ENCODE measurements at places on chromosomes 2 and 18. TPM values are rescaled to one million over a fixed set of nuclear protein-coding genes. Genes with fewer than 3 reads are reported as not detected.

- DNase-seq, result no peak
Observed at GRCh38 chr2:210795506-210795905, 239.1 kb downstream of the CPS1 start.

DYSF gene
- total RNA-seq, result 12.8 TPM

DNA sequence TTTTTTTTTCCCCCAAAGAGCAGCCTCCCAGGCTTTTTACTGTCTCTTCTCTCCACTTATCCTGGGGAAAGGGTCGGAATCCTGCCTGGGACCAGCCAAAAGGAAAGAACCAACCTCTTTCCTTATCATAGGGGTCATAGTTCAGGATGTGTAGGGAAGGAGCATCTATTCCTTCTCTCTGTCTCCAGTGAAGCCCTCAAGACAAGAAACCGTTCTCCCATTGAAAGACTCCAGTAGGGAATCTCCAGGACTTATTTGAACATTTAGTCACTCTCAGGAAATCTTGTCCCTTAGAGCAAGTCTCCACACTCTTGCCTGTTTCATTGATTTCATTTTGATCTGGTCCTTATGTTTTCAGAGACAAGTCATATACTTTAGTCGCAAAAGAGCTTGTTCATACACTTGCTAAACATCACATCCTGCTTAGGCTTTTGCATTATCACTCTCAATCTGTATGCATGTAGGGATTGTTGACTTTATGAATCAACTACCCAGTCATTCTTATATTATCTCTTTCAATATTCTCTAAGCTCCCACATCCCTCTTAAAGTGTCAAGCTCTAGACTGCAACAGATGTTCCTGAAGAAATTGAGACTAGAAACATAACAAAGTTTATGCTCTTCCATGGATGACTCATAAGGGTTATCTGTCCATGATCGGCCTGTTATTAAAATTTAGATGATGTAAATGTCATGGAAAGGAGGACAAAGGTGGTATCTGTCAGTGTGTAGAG is 116.2 kb upstream of the ST6GAL2 start:
- DNase-seq, result no peak

DNA sequence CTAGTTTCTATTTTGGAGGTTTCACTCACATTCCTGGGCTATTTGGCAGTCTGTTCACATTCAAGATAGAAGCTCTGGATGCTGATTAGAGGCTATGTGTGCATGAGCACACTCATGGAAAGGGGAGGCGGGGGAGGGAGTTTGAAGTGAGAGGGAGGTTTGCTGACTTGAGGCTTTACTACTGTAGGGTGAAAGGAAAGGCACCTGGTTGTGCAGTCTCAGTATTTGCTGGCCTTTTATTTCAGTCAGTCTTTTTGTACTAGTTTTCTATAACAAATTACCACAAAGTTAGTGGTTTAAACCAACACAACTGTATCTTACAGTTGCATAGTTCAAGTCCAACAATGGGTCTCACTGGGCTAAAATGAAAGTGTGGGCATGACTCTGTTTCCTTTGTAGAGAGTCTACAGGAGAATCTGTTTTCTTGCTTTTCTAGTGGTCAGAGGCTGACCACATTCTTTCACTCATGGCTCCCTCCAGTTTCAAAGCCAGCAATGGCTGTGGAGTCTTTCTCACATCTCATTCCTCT is 47.7 kb upstream of the NR4A2 start:
- DNase-seq, result no peak

- DNase-seq, result no peak
Observed at GRCh38 chr18:55856229-55856628, 268.2 kb upstream of the TCF4 start.

- no peak for DNase-seq
Observed at GRCh38 chr2:212015588-212015987, 523.0 kb downstream of the ERBB4 start.

DNA sequence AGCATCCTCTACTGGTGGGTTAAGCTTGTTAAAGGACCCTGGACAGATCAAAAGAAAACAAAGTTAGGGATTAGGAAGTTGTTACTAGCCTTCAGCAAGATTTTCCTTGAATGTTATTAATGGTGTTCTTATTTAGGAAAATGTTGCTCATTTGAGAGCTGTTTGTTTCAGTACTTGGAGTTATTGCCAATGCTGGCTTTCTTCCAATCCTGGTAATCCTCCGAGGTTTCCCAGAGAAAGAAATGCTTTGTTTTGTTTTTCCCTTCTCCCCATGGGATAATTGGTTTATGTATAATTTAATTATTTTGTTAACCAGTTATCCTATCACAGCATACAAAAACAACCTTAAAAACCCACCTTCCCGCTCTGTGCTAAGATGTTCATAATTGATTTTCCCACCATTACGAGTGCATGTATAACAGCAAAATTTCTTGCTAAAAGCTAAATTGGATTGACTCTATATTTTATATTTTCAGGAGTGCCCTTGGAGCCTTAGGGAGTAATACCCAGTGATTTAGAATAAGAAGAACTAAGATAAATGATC is 79.8 kb downstream of the MGAT5 start:
- no peak for DNase-seq

DNA sequence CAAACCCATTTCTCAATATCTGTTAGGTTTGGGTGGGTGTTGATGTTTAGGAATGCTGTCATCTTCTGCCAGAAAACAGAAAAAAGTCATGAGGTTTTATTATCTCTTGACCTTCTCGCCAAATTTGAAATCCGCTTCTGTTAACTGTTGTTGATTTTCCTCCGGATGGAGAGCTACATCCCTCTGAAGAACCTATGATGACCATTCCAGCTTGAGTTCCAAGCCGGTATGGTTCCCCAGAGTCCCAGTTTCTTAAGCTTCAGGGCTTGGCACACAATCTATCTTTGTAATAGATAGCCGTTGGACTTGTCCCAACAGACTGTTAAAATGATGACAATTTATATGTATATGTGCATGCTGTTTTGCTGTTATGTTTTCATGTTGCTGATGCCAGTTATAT is 1201.0 kb downstream of the LRP1B start:
- no peak for DNase-seq

DNA sequence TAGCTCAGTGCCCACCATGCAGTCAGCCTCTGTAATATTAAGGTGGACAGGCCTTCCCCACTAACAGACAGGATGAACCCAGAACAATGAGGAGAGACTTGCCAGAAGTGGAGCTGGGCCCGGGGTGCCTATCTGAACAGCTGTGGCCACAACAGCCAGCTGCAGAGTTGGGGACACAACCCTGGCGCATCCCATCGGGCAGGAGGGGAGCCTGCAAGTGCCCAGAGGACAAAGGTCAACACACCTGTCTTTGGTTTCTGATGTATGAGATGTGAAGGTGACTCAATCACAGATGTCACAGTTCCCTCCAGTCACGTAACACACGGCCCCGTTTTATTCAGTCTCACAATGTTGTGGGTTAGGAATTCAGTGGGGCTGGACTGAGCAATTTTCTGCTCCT is 48.2 kb upstream of the TAF1B start:
- DNase-seq, result no peak

DNA sequence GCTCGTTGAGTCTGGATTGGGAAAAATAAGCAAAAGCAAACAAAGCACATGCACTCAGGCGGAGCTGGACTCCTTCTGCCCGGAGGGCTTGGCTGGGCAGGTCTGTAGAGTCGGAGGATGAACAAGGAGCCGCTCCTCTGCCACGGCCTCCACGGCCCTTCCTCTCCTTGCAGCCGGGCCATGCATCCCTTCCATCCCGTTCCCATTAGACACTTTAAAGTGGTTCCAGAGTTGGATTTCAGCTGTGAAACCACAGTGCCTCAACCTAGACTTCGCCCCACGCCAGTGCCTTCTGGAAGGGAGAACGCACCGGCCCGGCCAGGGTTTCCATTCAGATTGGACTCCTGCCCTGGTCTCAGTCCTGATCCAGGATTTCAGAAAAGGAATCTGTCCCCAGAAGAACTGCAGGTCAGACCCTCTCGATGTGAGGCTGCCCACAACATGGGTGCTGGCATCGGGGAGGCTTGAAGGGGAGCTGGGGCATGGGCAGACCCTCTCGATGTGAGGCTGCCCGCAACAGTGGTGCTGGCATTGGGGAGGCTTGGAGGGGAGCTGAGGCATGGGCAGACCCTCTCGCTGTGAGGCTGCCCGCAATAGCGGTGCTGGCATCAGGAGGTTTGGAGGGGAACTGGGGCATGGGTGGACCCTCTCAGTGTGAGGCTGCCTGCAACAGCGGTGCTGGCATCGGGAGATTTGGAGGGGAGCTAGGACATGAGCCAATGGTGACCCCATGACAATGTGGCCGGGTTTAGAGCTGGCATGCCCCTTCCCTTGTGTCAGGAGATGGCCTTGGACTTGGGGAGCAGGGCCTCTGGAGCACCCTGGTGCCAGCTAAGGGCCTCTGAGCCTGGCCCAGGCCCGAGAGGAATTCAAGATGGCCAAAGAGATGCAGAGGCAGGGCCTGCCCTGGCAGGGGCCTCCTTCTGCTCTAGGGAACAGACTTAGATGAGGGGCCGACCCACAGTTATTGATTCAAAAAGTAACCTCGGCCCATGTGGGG is 304.5 kb downstream of the NDUFA10 start:
- no peak for DNase-seq

DNA sequence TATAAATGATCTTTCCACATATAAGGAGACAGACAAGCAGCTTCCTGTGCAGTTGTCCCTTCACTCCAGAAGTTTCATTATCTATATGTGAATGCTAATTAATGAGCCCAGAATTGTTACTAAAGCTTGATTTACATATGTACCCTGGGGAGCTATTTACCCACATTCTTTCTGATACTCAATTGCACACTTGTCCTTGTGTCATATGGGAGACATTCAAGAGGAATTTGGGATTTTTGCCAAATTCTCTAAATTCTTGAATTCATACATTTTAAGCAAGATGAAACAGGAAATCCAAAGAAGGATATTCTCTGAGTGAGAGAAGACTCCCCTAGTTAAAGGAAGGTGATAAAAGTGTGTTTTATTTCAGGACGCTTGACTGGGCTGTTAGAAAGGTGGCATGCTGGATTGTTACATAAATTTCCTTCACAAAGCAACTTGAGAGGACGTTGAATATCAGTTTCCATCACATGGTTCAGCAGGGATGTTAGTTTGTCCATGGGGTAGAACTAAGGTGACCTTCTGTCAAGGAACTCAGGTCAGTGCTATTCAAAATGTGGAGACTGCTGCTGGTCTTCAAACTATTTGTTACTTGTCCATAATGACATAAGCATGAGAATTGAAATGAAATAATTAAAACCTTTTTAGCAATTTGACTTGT is 368.2 kb downstream of the IRS1 start:
- no peak for DNase-seq

HK2 gene
- total RNA-seq, result 23.7 TPM

GRCh38 chr2:19746137-19746600 is 155.6 kb downstream of the TTC32 start:
- no peak for DNase-seq

ICA1L gene
- total RNA-seq, result 8.9 TPM

DNA sequence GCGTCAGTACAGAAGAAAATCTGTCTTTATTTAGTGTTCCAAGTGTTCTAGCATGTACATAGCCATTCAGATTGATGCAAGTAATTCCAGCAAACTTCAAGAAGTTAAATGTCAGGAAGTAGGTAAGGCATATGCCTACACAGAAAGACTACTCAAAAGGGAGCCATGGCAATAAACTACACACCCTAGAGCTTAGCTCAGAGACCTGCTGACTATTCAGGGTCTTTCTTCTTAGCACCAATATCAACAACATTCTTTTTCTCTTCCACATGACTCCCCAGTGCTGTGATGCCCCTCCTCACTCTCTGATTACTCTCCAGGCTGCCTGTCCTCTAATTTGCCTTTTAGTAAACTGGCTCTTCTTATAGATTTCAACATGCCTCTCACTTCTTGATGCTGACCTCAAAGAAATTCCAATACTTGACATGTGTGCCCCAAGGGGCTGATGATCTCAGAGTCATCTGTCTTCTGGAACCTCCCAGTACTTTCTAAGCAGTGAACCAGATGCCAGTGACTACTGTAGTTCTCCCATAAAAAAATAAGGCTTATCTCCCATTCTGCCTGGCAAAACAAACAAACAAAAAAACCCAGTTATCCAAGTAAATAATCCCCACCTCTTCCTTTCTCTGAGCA is 909.2 kb upstream of the FANCL start:
- no peak for DNase-seq

EHD3 gene
- total RNA-seq, result 6.7 TPM

FAHD2B gene
- total RNA-seq, result 12.7 TPM

DNA sequence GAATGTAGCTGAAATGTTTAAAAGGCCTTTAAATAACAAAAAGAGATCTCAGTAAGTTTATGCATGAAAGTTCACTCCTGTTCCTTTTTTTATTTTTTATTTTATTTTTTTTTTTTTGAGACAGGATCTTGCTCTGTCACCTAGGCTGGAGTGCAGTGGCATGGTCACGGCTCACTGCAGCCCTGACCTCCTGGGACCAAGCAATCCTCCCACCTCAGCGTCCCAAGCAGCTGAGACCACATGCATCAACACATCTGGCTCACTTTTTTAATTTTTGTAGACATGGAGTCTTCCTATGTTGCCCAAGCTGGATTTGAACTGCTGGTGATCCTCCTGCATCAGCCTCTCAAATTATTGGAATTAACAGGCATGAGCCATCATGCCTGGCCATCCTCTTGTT is 84.3 kb downstream of the KANSL1L start:
- no peak for DNase-seq

RNF138 gene
- 31.2 TPM for total RNA-seq

DNA sequence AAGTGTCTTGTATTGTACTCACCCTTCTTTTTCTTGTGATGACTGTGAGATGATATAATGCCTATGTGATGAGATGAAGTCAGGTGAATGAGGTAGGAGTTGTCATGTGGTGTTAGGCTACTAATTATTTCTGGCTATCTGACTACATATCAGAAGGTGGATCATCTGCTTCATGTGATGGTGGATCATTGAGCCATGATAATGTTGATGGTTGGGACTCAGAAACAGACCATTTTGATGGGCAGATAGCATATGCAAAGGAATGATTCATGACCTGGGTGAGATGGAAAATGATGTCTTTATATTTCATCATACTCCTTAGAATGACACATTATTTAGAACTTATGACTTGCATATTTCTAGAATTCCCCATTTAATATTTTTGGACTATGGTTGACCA is 19.5 kb downstream of the ANKRD30B start:
- DNase-seq, result no peak

DNA sequence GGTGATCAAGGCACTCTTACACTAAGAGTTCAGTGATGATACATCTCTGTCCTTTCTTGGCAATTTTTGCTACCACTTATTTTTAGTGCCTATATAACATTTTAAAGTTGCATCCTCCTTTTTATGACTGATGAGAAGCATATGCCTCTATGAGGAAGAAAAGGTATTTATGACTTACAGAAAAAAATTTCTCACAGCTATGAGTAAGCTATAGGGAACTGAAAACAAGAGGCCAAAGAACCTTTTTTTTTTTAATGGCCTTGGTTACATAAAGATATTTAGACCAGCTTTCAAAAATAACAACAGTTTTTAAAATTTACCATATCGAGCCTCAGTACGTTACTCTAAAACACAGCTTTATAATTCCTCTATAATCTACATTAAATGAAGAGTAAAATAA is 21.3 kb downstream of the MBD5 start:
- no peak for DNase-seq
